GM03348 (cell line): ENCODE measurements at places on chromosomes 16 and 17.

GRCh38 chr17:12686486-12686885 lies 20.8 kb downstream of the MYOCD start:
- DNase-seq = no peak

DNA sequence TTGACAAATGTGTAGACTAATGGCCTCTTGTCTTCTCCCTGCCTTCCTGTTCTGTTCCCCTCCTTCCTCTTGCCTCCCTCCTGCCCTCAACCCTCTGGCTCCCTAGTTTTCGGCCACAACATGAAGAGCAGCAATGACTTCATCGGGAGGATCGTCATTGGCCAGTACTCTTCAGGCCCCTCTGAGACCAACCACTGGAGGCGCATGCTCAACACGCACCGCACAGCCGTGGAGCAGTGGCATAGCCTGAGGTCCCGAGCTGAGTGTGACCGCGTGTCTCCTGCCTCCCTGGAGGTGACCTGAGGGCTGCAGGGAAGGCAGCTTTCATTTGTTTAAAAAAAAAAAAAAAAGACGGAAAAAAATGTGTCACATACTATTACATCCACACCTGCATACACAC lies 18.8 kb upstream of the CLEC19A start:
- no peak for DNase-seq

DNA sequence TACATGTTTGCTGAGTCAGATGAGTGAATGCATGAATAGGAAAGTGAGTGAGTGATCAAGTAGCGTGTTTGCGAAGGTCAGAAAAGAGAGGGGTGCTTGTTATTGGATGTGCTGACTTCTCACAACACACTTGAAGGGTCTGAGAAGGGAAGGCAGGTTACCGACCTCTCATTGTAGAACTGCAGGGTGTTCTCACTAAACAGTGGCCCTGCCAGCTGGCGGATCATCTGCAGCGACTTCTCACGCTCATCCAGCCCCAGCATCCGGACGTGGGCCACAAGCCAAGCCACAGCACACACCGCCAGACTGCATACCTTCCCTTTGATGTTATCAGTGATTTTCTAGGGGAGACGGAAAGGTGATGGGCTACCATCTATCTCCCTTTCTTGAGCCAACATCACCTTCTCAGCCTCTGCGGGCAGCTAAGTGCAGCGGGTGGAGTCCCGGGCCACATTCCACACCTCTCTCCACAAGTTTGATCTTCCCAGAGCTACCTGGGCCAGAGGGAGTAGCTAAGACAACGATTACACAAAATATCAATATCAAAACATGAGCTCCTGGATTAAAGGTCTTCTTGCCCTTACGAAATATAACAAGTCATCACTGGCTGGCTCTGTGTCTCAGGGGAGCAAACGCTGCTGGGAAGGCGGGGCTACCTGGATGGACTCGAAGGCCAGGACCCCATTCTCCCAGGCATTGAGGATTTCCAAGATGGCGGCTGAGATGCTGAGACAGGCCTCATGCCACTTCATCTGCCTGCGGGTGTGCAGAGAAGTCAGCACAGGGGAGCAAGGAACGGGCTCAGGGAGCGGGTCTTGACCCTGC lies 11.0 kb downstream of the CSF3 start:
- DNase-seq = peak; percentile 2

DNA sequence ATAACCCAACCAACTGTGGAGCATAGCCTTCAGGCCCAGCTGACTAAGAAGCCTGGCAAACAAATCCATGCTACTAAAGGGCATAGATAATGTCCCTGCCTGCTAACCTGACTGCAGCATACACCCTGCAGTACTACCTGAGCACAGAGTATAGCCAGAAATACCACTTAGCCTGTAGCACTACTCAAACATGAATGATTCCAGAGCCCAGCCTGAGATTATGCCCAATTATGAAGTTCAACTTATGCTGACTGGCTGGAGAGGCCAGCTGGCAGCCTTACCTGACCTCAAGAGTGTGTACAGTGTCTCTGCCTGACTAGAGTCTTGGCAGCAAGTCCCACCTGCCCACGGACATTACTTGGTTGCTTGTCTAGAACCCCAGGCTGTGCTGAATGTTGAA lies 1265.3 kb downstream of the CDH11 start:
- DNase-seq = no peak

- no peak for DNase-seq
Measured at GRCh38 chr17:63611354-63611753, 10.7 kb downstream of the TACO1 start.

- no peak for DNase-seq
Measured at GRCh38 chr17:2825253-2825970, 29.2 kb downstream of the RAP1GAP2 start.

DNA sequence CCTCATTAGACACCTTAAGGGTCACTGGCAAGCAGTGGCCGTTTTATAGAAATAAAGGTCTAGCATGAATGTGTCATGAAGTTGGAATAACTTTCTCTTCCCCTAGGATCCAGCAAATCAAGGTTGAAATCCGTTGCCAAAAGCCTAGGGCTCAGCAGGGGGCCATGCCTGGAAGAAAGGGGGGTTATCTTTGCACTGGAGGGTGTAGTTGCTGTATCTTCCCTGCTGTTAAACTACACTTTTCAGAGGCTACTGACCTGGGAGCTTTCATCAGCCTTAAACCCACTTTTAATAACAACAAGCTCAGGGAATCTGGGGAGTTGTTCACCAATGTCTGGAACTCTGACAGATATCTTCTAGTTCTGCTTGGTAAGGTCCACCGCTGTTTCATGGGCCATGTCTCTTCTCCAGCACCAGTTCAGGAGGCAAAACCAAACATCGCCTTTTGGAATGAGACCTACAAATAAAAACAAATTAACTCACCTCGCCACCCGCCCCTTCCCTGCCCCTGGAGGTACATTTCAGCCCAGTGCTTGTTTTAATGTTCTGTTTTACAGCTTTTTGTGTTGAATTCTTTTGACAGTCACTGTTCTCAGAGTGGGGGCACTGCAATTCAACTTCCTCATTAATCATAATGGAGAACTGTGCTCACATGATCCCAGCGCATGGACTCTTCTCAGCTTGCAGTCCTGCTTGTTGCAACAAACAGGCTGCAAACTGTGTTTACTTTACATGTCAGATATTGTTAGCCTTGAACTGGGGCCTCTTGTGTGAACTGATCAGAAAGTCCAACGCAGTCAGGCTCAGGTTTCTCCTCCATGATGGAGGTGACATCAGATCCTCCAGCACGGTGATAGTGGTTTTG lies 508.7 kb downstream of the KCNJ2 start:
- no peak for DNase-seq

DNA sequence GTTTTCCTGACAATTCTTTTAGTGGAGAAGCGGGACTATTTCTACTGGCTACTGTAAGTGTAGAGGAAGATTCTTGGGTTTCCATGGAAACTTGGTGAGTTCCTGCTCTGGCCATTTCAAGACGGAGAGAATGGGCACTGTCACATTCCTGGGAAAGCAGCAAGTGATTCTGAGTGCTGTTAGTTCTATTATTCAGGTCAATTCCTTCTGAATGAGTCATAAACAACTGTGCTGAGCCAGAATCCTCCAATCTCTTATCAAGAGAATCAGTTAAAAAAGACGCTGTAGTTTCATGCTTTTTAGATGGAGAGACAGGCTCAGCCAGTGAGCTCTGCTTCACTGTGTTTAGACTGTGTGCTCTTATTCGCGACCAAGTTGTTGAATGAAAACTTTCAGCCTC lies 19.6 kb downstream of the AKAP10 start:
- peak; percentile 79 for DNase-seq

DNA sequence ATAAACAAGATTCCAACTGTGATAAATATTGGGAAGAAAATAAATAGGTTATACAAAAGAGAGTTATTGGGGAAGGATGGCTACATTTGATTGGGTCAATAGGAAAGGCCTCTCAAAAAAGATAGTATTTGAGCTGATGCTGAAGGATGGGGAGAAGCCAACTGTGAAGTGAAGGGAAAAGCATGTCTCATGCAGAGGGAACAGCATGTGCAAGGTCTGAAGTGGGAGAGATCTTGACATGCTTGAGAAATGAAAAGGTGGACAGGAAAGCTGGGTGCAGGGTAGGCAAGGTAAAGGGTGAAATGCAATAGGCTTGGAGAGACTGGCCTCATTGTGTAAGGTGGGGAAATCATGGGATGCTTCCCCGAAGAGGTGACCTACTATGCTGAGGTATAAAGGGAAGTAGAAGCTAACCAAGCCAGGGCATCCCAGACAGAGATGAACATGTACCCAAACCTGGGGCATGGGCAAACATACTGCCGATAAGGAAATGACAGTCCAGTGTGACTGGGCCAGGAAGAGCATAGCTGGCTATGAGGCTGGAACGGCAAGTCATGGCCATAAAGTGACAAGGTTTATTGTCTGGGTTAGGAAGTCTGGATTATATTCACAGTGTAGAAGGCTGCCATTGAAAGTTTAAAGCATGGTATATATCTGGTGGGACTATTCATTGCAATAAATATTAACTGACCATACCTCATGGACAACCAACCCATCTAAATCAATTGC lies 91.2 kb downstream of the TOX3 start:
- no peak for DNase-seq
